ENCODE measurements at places on chromosomes 12 and 14. TPM values are rescaled to one million over a fixed set of nuclear protein-coding genes. Genes with fewer than 3 reads are reported as not detected.

Gene NFE2
- not detected for total RNA-seq

Gene PDE3A
- 3.6 TPM for total RNA-seq

Gene KLRK1
- total RNA-seq = 0.08 TPM

Gene COL2A1
- total RNA-seq = 0.56 TPM
